ENCODE measurements at places on chromosomes 7 and 10.

DNA sequence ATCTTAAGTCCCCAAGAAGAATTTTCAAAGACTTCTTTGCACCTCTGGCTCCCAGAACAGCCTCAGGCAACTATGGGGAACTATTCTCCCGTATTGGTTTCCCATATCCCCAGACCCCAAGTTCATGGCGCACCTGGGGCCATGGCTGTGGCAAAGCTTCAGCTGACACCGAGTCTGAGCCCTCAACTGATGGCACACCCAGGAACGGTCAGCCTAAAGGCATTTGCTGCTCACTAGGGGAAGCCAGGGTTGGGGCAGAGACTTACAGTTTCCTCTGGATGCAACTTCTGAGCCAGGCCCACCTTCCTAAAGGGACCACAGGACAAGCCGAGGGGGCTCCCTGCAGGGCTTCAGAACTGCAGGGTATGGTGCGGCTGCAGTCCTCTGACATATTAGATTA is 13.7 kb upstream of the CPA1 start:
- no peak for DNase-seq

GRCh38 chr7:77685233-77685632 is 11.0 kb upstream of the RSBN1L start:
- DNase-seq: no peak

GRCh38 chr7:124856299-124856888 is 73.2 kb downstream of the POT1 start:
- DNase-seq: peak; percentile 59

DNA sequence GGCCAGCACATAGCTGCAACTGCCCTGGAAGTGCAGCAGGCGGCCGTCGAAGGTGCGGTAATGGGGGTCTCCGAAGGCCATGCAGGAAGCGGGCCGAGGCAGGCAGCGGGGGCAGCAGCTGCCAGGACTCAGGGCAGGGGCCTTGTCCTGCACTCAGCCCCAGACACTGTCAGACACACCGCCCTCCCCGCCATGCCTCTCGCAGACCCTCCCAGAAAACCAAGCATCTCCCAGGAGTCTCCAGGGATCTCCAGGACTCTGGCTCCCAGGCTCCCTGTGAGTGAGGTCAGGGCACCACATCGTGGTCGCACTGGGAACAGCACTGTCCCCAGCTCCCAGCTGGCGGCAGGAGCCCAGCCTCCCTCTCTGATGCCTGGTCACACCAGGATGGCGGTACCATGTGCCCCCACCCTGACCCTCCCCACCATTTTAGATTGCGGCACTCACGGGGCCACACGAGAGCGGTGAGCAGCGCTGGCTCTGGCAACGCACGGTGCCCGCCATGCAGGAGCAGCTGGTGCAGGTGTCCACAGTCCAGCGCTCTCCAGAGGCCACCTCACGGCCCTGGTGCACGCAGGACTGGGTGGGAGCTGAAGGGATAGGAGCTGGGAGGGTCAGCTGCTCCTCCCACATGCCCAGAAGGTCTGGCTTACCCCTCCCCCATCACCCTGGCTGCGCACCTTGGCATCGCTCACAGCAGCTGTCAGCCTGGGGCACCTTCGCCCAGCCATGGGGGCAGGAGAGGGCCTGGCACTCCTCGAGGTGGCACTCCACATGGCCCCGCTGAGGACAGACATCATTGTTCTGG is 17.5 kb downstream of the ATP6V1F start:
- DNase-seq: peak; percentile 22

GRCh38 chr7:39249635-39250152 is 272.0 kb downstream of the POU6F2 start:
- no peak for DNase-seq

- no peak for DNase-seq
Measured at GRCh38 chr10:131144711-131145375, 166.7 kb downstream of the TCERG1L start.

GRCh38 chr10:5595591-5595990 is 70.8 kb downstream of the ASB13 start:
- DNase-seq: no peak

DNA sequence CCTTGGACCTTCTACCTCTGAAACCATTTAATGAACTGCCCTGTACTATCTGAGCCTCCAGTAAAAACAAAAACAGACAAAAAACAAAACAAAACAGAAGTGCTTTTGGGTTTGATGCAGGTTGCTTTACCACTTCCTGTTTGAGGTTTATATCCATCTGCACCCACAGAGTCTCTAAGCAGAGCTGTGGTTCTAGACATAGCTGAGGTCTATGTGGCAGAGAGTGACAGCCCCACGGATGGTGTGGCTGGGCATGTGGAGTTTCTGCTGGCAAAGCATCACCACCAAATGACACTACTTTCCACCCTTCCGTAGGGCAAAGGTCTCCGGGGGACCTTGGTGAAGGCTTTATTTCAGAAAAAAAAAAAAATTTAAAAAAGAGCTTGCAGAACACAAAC is 754.2 kb downstream of the GRID1 start:
- DNase-seq: no peak

DNA sequence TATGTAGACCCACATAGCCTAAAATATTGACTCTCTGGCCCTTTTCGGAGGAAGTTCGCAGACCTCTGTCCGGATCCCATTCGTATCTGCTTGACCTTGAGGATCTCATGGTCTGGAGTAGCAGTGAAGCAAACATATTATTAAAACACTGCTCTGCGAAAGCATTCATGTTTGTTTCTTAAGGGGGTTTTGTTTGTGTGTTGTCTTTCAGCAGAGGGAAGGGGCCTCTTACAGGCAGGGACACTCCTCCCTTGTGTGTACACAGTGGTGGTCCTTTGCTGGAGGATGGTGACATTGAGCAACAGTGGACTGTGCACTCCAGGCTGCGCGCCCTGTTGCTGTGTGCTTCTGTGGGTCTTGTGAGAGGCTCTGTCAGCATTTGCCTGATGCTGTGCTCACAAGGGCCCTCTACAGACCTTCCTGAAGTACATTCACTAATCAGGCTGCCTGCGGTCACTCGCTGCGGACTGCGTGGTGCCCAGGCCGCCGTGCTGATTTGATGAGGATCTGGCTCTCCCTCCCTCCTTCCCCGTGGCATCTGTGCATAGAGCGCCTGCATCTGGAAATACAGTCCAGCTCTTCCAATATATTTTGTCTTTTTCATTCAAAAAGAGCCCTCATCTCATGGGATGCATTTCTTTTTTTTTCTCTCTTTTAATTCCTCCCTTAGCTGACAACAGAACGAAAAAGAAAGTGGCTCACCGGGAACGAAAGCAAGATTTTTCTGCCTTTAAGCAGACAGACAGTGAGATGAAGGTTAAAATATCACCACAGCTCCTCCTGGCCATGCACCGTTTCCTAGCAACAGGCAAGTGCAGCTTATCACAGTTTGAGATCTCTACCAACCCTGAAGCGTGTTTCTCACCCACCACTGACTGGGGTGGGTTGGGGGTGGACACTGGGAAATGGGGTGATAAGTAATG is 135.8 kb downstream of the CNNM2 start:
- peak; percentile 72 for DNase-seq

GRCh38 chr10:61153771-61154170 is 209.8 kb upstream of the RHOBTB1 start:
- DNase-seq: no peak

- no peak for DNase-seq
Measured at GRCh38 chr10:126470991-126471390, 82.7 kb upstream of the ADAM12 start.

DNA sequence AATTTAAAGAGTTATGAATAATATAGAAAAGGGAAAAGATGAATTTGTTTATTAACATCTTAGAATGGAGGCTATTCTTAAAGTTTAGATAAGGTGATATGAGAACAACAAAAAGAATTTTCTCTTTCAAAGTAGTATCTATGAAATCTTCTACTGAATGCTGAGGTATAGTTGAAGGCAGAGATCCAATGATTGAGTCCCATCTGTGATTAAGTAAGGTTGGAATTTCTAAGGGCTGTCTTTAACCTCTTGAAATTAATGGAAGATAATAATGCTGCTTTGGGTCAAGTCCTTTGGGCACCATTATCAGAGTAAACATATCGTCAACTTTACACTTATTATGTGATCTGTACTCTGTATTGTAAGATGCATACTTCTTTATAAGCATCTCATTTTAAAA is 307.9 kb downstream of the PRKG1 start:
- DNase-seq: no peak

- DNase-seq: no peak
Measured at GRCh38 chr10:103763374-103764202, 91.8 kb downstream of the SH3PXD2A start.

GRCh38 chr7:90764848-90765570 is 168.9 kb downstream of the CDK14 start:
- DNase-seq: no peak

GRCh38 chr7:65250697-65251395 is 122.8 kb upstream of the ZNF92 start:
- DNase-seq: no peak

DNA sequence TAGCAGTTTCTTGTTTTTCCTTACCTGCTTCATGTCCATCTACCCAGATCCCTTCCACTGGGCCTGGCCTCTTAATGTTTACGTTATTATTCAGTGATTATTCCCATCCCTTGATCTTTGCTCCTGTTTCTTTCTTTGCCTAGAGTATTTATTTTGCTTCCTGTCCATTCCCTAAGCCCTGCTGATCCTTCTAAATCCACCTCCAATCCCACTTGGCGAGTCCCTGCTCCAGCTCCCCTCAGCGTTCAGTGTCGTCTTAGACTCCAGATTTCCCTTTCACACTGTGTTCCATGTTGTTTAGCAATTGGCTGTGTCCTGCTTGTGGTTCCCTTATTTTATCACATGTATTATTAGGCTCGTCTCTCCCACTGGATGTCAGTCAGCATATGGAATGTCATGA is 7.3 kb downstream of the PPP2R2D start:
- DNase-seq: no peak

GRCh38 chr10:93680412-93681047 is 21.9 kb downstream of the FRA10AC1 start:
- DNase-seq: peak; percentile 66

DNA sequence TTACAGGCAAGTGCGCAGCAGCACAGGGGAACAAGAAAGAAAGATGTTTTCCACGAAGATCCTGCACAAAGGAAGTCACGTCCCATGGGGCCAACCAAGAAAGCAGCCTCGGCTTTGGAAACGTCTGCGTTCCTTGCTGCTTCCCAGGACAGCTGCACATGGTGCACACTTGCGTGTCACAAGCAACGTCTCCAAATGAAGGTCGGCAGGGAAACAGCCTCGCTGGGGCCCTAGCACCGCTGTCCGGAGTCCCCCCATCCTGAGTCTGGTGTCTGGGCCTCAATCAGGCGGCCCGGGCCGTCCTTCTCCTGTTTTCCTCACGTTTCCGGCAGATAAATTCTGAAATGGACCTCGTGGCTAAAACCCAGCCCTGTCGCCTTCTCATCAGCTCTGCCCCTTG is 206.2 kb downstream of the DIP2C start:
- no peak for DNase-seq

GRCh38 chr7:80884511-80885195 is 34.2 kb downstream of the SEMA3C start:
- DNase-seq: no peak

GRCh38 chr10:124231168-124232155 is 138.1 kb upstream of the CHST15 start:
- DNase-seq: peak; percentile 32

- DNase-seq: no peak
Measured at GRCh38 chr10:83062871-83063270, 1076.4 kb upstream of the GHITM start.

- no peak for DNase-seq
Measured at GRCh38 chr7:132574223-132574622, 2.0 kb downstream of the PLXNA4 start.

DNA sequence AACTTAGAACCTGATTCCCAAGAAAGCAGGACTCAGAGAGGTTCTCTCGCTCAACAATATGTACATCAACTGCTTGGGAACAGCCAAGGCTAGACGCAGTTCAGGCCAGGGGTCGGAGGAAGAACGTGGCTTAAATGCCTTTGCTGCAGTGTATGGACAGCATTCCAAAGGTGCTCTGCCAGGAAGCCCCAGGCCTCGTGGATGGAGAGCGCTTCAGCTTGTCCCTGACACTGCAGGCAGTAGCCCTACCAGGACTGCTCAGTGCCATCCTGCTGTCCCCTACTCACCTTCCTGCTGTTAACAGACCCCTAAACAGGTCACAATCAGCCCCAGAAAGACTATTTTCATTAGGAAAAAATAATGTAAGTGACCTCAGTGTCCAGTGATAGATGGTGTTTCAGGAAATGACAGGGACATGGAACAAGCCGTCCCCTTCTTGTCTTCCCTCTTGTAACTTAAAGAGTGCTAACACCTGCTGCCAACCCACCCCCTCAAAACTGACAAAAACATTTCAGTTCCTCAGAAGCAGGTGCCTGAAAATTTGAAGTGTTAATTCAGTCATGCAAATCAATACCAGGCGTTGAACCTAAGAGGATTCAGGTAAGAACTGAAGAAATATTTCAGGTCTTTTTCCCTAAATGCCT is 16.5 kb downstream of the CREB3L2 start:
- DNase-seq: no peak

DNA sequence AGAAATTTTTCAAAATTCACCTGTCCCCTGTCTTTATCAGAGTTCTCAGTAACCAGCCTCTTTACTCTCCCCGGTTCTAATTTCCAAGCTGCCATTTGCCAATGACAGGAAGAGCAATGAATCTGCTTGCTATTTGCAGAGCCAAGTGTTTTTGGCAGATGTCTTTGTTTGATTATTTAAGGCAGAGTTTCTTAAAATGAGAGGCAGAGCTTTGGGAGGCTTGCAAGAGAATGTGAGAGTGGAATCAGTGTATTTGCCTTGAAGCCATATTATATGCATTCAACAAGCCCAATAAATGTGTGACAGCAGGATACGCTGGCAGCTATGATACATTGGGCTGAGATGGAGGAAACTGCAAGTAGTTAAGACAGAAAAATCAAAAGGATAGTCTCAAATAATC is 196.5 kb downstream of the PHF14 start:
- DNase-seq: no peak

GRCh38 chr10:131909014-131909808 is 8.4 kb downstream of the PPP2R2D start:
- DNase-seq: peak; percentile 38

- peak; percentile 50 for DNase-seq
Measured at GRCh38 chr10:119817991-119818888, 54.4 kb downstream of the MCMBP start.

- no peak for DNase-seq
Measured at GRCh38 chr7:107048783-107049418, 4.4 kb downstream of the PRKAR2B start.
